Epithelial cell of proximal tubule (primary cell): ENCODE measurements at places on chromosomes 2 and 18. TPM values are rescaled to one million over a fixed set of nuclear protein-coding genes. Genes with fewer than 3 reads are reported as not detected.

MFF gene
- 99.4 and 133 TPM in 2 replicates for total RNA-seq

NEU2 gene
- not detected in 2 replicates for total RNA-seq

RAD51AP2 gene
- total RNA-seq: not detected in 2 replicates

SKA1 gene
- 23.9 and 34.2 TPM in 2 replicates for total RNA-seq

LRRC30 gene
- not detected in 2 replicates for total RNA-seq

UGT1A3 gene
- total RNA-seq: not detected in 2 replicates

KIF1A gene
- 35.4 and 69.2 TPM in 2 replicates for total RNA-seq

ACADL gene
- 0.17 and 0.51 TPM in 2 replicates for total RNA-seq

NFU1 gene
- total RNA-seq: 32.1 and 54.1 TPM in 2 replicates

CRYGC gene
- not detected in 2 replicates for total RNA-seq

APCDD1 gene
- 0.51 TPM in 1 of 2 replicates, not detected in the other for total RNA-seq

LRATD1 gene
- total RNA-seq: 14.1 and 14.2 TPM in 2 replicates

ELOA2 gene
- total RNA-seq: not detected in 2 replicates

ITGAV gene
- total RNA-seq: 98.8 and 135 TPM in 2 replicates

IL37 gene
- total RNA-seq: not detected in 2 replicates

WNT10A gene
- total RNA-seq: 1.2 and 2.2 TPM in 2 replicates

CDCA7 gene
- total RNA-seq: 34.7 and 55.4 TPM in 2 replicates

NT5DC4 gene
- total RNA-seq: not detected in 2 replicates

KLHL14 gene
- 2.9 and 3.0 TPM in 2 replicates for total RNA-seq

TUBA4B gene
- total RNA-seq: 0.52 TPM in 1 of 2 replicates, not detected in the other

TMEM178A gene
- total RNA-seq: 2.8 and 2.9 TPM in 2 replicates

OBSL1 gene
- total RNA-seq: 38.8 and 87.0 TPM in 2 replicates

UGT1A8 gene
- not detected in 2 replicates for total RNA-seq

PSTPIP2 gene
- 7.2 and 11.0 TPM in 2 replicates for total RNA-seq

COX5B gene
- 419 and 539 TPM in 2 replicates for total RNA-seq

C2orf80 gene
- total RNA-seq: not detected in 2 replicates

MYOM1 gene
- total RNA-seq: 0.12 and 0.14 TPM in 2 replicates

DNAJC5G gene
- total RNA-seq: not detected in 2 replicates

AOX1 gene
- total RNA-seq: 6.6 and 16.8 TPM in 2 replicates

POTEC gene
- not detected in 2 replicates for total RNA-seq

FAP gene
- 0.14 and 2.3 TPM in 2 replicates for total RNA-seq

FABP1 gene
- total RNA-seq: not detected in 2 replicates

COL5A2 gene
- 32.7 and 82.1 TPM in 2 replicates for total RNA-seq

ANTXR1 gene
- 7.8 and 14.5 TPM in 2 replicates for total RNA-seq

CHRNG gene
- not detected in 2 replicates for total RNA-seq

NEUROD1 gene
- not detected in 2 replicates for total RNA-seq

CRYBA2 gene
- not detected in 2 replicates for total RNA-seq

PLGLB1 gene
- 3.9 TPM in 1 of 2 replicates, not detected in the other for total RNA-seq

PRSS56 gene
- not detected in 2 replicates for total RNA-seq

TANK gene
- 25.8 and 34.1 TPM in 2 replicates for total RNA-seq

FOXD4L1 gene
- total RNA-seq: not detected in 2 replicates

IL1F10 gene
- total RNA-seq: not detected in 2 replicates

NYAP2 gene
- total RNA-seq: not detected in 2 replicates

IL1R2 gene
- 5.4 and 12.6 TPM in 2 replicates for total RNA-seq

RUFY4 gene
- total RNA-seq: not detected in 2 replicates

COL4A4 gene
- total RNA-seq: 1.7 and 5.2 TPM in 2 replicates

FAM110C gene
- 6.1 and 13.5 TPM in 2 replicates for total RNA-seq

PDCL3 gene
- total RNA-seq: 20.8 and 24.5 TPM in 2 replicates

CCDC141 gene
- not detected in 2 replicates for total RNA-seq

CPO gene
- total RNA-seq: not detected in 2 replicates
